ENCODE measurements at places on chromosomes 13 and 19.

GRCh38 chr19:35249848-35250711, 1.3 kb downstream of the LSR start:
- no peak for DNase-seq

- DNase-seq, result peak; percentile 28
These were observed 7.1 kb downstream of the HNRNPM start for GRCh38 chr19:8451885-8452284.

- no peak for DNase-seq
These were observed 206.3 kb downstream of the PCDH17 start for GRCh38 chr13:57837801-57838200.

DNA sequence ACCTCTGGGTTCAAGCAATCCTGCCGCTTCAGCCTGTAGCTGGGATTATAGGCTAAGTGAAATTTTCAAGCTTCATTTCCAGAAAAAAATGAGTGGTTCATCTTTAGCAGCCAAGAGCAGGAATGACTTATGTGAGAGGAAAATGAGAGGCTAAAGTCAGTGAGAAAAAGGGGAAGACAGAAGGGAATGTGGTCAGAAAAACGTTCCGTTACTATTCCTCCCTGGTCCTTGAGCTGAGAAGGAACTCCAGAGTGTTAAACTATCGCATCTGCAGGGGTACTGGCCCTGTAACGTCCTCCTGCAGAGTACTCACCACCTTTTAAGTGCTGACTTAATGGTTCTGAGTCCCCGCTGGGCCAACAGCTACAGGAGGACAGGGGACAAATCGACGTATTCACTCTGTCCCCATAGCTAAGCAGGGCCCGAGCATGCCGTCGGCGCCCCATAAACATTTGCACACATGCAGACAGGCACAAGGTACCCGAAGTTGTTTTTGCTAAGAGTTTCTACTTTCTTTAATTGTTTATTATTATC, 88.1 kb downstream of the FLT1 start:
- no peak for DNase-seq

- no peak for DNase-seq
These were observed 552 bp upstream of the ZNF816 start for GRCh38 chr19:52963247-52963618.

GRCh38 chr13:103540382-103540765, 474.2 kb upstream of the SLC10A2 start:
- no peak for DNase-seq
